ENCODE measurements at places on chromosomes 2 and 18. TPM values are rescaled to one million over a fixed set of nuclear protein-coding genes. Genes with fewer than 3 reads are reported as not detected.

DNA sequence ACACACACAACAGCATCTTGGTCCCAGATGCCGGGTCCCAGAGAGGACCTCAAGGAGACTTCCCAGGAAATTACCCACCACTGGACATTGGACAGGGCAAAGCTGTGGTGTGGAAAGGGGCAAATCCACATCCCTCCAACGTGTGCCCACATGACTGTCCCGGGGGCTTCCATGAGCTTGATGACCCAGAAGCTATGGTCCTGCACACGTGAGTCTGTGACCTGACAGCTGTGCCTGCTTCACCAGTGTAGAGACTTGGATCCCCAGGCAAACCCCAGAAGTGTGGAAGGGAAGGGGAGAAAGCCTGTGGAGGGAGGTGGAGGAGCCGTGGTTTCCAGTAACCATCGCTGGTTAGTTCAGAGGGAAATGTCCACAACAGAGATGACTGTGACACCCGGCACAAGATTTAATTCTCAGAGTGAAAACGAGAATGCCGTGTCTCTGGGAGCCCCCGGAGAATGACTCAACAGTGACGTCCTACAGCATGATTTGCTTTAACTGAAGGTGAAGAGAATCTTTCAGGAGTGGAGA is 19.1 kb upstream of the GPR55 start:
- no peak overlapping the region for H3K4me3 ChIP-seq
- no peak overlapping the region for H3K27ac ChIP-seq
- H3K27me3 ChIP-seq: no peaks in the 10 kb centered on the region
- peaks cover 7% of the 10 kb centered on the region for H3K4me1 ChIP-seq
- no peaks in the 10 kb centered on the region for H3K36me3 ChIP-seq
- no peak for DNase-seq

GRCh38 chr2:203758841-203759689 is 52.6 kb downstream of the CD28 start:
- DNase-seq: no peak
- no peaks in the 10 kb centered on the region for H3K27me3 ChIP-seq
- H3K4me3 ChIP-seq: no peak overlapping the region
- no peak overlapping the region for H3K27ac ChIP-seq
- no peaks in the 10 kb centered on the region for H3K4me1 ChIP-seq
- H3K36me3 ChIP-seq: peaks cover 23% of the 10 kb centered on the region

Gene REEP1
- total RNA-seq: 12.3 TPM

DNA sequence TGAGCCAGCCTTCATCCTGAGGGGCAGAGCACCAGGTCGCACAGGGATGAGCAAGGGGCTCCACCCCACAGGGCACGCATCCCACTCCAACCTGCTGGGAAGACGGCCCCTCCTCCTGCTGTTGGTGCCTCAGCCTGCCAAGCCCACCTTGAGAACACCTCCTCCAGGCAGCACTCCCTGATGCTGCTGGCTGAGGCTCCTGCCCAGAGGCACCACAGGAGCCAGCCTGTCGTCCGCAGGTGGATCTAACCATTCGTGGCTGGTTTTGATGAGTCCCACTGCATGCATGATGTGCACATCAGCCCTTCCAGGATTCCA is 58.4 kb downstream of the BIN1 start:
- peaks cover 2% of the 10 kb centered on the region for H3K36me3 ChIP-seq
- H3K4me3 ChIP-seq: no peak overlapping the region
- peaks cover 3% of the 10 kb centered on the region for H3K4me1 ChIP-seq
- no peaks in the 10 kb centered on the region for H3K27me3 ChIP-seq
- DNase-seq: no peak

- DNase-seq: no peak
- no peak overlapping the region for H3K27ac ChIP-seq
- no peaks in the 10 kb centered on the region for H3K36me3 ChIP-seq
- H3K27me3 ChIP-seq: no peaks in the 10 kb centered on the region
- no peak overlapping the region for H3K4me3 ChIP-seq
Observed at GRCh38 chr2:127145280-127145895, 38.4 kb upstream of the BIN1 start.

DNA sequence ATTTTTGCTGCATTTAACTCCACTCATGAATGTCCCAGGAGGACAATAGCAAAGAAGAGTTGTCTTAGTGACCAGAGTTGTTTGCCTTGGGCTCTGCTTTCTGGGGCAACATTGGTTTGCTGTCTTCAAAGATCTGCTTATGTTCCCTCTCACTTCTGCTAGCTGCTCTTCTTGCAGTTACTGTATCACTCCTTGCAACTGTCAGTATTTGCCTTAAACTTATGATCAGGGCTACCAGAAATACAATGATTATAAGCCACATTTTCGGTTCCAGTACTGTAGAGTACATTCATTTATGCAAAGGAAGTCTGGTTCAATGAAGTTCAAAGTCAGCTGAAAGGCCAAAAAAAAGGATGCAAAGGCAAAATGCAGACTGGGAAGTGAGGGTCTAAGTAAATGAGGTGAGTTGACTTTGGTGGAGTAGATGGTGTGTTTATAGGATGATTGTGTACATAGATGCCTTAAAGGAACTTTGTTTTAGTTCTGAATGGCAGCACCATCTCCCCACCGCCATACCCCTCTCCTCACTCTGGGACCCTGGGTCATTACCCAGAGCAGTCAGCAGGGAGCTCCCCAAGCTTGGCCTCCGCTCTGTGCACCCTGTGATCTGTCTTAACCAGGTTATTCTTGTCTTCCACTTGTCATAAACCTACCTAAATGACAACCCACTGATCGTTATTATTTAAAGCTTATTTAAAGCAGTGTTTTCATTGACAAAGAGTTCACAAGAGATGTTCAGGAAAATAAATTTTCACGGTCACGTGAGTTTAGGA is 236.0 kb downstream of the DOK6 start:
- H3K27me3 ChIP-seq: no peaks in the 10 kb centered on the region
- H3K4me3 ChIP-seq: no peak overlapping the region
- H3K4me1 ChIP-seq: peaks cover 6% of the 10 kb centered on the region
- no peaks in the 10 kb centered on the region for H3K36me3 ChIP-seq

GRCh38 chr18:62938487-62938886 is 223.1 kb downstream of the PHLPP1 start:
- no peak overlapping the region for H3K4me3 ChIP-seq
- H3K27ac ChIP-seq: no peak overlapping the region
- no peak for DNase-seq
- H3K36me3 ChIP-seq: peaks cover 22% of the 10 kb centered on the region
- H3K4me1 ChIP-seq: peaks cover 10% of the 10 kb centered on the region

Gene PDE1A
- total RNA-seq: 27.4 TPM

Gene CHRND
- total RNA-seq: 5.8 TPM

GRCh38 chr18:31491586-31491985 is 6.4 kb upstream of the DSG2 start:
- no peaks in the 10 kb centered on the region for H3K4me1 ChIP-seq
- H3K27ac ChIP-seq: no peak overlapping the region
- peaks cover 11% of the 10 kb centered on the region for H3K27me3 ChIP-seq
- H3K36me3 ChIP-seq: no peaks in the 10 kb centered on the region

GRCh38 chr18:53864770-53865169 is 359.7 kb downstream of the MBD2 start:
- H3K4me3 ChIP-seq: no peak overlapping the region
- H3K27ac ChIP-seq: no peak overlapping the region
- peaks cover 7% of the 10 kb centered on the region for H3K4me1 ChIP-seq
- H3K27me3 ChIP-seq: peaks cover 4% of the 10 kb centered on the region

Gene LONRF2
- 5.2 TPM for total RNA-seq

DNA sequence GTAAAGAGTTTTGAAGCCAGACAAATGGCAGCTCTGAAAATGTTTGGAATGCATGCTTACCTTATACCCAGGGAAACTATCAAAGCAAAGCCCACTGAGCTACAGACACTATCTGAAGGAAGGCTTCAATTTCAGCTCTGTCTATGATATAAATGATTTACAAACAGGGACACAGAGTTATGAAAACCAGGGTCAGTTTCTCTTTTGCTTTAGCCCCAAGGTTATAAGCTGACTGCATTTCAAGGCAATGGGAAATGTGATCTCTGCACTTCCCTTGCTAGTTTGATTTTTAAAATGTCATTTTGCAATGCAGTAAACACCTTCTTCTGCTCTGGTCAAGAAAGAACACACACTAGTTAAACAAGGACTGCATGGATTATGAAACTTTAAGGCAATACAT is 65.2 kb upstream of the CCDC195 start:
- H3K4me3 ChIP-seq: no peak overlapping the region
- H3K4me1 ChIP-seq: no peaks in the 10 kb centered on the region
- H3K36me3 ChIP-seq: no peaks in the 10 kb centered on the region

- H3K4me3 ChIP-seq: no peak overlapping the region
- H3K4me1 ChIP-seq: peaks cover 17% of the 10 kb centered on the region
- H3K27me3 ChIP-seq: no peaks in the 10 kb centered on the region
- no peak overlapping the region for H3K27ac ChIP-seq
- no peak for DNase-seq
Observed at GRCh38 chr2:60480089-60480773, 73.2 kb downstream of the BCL11A start.

Gene MARCO
- total RNA-seq: not detected

Gene ARL4C
- total RNA-seq: 29.5 TPM

Gene GALR1
- total RNA-seq: not detected

- no peaks in the 10 kb centered on the region for H3K36me3 ChIP-seq
- DNase-seq: no peak
- no peak overlapping the region for H3K4me3 ChIP-seq
- H3K27ac ChIP-seq: no peak overlapping the region
- no peaks in the 10 kb centered on the region for H3K4me1 ChIP-seq
Observed at GRCh38 chr2:46800218-46800617, 115.4 kb downstream of the MCFD2 start.

Gene KIAA2012
- 0.07 TPM for total RNA-seq

Gene TLX2
- total RNA-seq: not detected

DNA sequence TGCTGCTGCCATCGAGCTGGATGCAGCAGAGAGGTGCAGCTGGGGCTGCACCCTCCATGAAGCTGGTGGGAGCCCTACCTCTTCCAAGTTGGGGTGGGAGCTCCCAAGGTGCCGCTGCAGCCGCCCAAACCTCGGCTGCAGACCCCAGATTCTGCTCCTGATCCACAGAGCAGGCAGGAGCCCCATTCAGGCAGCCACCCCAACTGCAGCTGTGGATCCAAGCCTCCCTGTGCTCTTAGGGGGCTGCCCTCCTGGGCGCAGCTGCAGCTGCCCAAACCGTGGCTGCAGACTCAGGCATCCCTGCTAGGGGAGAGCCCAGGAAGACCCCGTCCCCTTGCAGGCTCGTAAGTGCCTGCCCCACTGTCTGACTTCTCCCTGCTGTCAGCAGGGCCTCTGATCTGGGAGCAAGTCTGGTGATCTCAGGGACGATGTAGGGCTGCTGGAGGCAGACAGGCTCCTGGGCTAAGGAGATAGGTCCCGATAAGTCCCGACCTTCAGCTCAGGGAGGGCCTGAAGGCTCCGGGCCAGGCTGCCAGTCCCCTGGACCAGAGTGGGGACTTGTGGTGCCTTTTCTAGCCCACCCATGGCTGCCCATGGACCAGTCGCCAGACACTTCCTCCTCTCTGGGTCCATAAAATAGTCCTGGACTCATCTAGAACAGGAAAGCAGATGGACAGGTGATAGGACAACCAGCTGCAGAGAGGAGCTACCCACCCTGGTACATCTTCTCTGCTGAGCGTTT is 767.1 kb upstream of the CDH7 start:
- H3K36me3 ChIP-seq: no peaks in the 10 kb centered on the region
- H3K4me3 ChIP-seq: no peak overlapping the region
- H3K27me3 ChIP-seq: no peaks in the 10 kb centered on the region
- H3K27ac ChIP-seq: no peak overlapping the region

- no peak overlapping the region for H3K27ac ChIP-seq
- DNase-seq: no peak
- peaks cover 4% of the 10 kb centered on the region for H3K4me1 ChIP-seq
- no peaks in the 10 kb centered on the region for H3K36me3 ChIP-seq
Observed at GRCh38 chr2:36461039-36461681, 105.6 kb downstream of the CRIM1 start.

- no peak overlapping the region for H3K27ac ChIP-seq
- H3K4me1 ChIP-seq: peaks cover 7% of the 10 kb centered on the region
- H3K36me3 ChIP-seq: no peaks in the 10 kb centered on the region
Observed at GRCh38 chr2:177724398-177725287, 332.1 kb downstream of the AGPS start.

- H3K27ac ChIP-seq: no peak overlapping the region
- H3K4me3 ChIP-seq: no peak overlapping the region
- DNase-seq: no peak
- no peaks in the 10 kb centered on the region for H3K27me3 ChIP-seq
- no peaks in the 10 kb centered on the region for H3K4me1 ChIP-seq
Observed at GRCh38 chr2:51920509-51920908, 888.6 kb upstream of the NRXN1 start.

Gene ASB18
- total RNA-seq: not detected

- no peak for DNase-seq
- H3K27ac ChIP-seq: no peak overlapping the region
- peaks cover 4% of the 10 kb centered on the region for H3K4me1 ChIP-seq
- no peaks in the 10 kb centered on the region for H3K27me3 ChIP-seq
Observed at GRCh38 chr2:196331143-196331542, 159.8 kb upstream of the STK17B start.

Gene COPS8
- total RNA-seq: 79.9 TPM

Gene RBMS1
- total RNA-seq: 28.4 TPM

Gene TUBA3E
- total RNA-seq: not detected

Gene ORMDL1
- 62.8 TPM for total RNA-seq

GRCh38 chr18:13625355-13625754 is 101.0 kb downstream of the FAM210A start:
- peaks cover 5% of the 10 kb centered on the region for H3K4me1 ChIP-seq
- H3K27ac ChIP-seq: no peak overlapping the region
- no peak for DNase-seq
- no peaks in the 10 kb centered on the region for H3K36me3 ChIP-seq

- no peak overlapping the region for H3K27ac ChIP-seq
- peaks cover 15% of the 10 kb centered on the region for H3K4me1 ChIP-seq
- H3K27me3 ChIP-seq: peaks cover 22% of the 10 kb centered on the region
- peak overlapping the region; percentile 74 for H3K4me3 ChIP-seq
Observed at GRCh38 chr2:5020116-5020875, 671.9 kb upstream of the SOX11 start.

GRCh38 chr2:118481299-118481698 is 366.1 kb downstream of the EN1 start:
- no peak overlapping the region for H3K27ac ChIP-seq
- H3K4me3 ChIP-seq: no peak overlapping the region
- peaks cover 6% of the 10 kb centered on the region for H3K4me1 ChIP-seq
- DNase-seq: no peak
- no peaks in the 10 kb centered on the region for H3K36me3 ChIP-seq
- H3K27me3 ChIP-seq: peaks cover 9% of the 10 kb centered on the region

Data from neural crest cell (in vitro differentiated cells).